ENCODE measurements at places on chromosomes 2 and 18.
A peak's percentile ranks its signal among the peaks of the same experiment; 100 is the strongest.

DNA sequence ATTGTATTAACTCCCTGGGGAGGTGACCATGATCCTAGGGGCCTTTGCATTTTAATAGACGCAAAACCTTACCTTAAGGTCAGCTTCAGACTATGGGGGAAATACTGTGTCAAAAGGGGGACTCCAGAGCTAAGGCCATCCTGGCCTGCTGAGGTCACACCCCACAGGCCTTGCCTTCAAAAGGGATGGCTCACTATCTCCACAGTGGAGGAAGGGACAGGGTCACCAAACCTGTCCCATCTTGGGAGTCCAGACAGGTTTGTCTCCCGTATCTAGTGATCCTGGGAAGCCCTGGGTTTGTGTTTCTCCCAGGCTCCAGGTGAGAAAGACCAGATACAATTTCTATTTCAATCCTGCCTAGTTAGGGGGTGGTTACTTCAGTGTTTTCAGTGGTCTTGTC, 24.9 kb downstream of the CAPN14 start:
- no peak for DNase-seq

DNA sequence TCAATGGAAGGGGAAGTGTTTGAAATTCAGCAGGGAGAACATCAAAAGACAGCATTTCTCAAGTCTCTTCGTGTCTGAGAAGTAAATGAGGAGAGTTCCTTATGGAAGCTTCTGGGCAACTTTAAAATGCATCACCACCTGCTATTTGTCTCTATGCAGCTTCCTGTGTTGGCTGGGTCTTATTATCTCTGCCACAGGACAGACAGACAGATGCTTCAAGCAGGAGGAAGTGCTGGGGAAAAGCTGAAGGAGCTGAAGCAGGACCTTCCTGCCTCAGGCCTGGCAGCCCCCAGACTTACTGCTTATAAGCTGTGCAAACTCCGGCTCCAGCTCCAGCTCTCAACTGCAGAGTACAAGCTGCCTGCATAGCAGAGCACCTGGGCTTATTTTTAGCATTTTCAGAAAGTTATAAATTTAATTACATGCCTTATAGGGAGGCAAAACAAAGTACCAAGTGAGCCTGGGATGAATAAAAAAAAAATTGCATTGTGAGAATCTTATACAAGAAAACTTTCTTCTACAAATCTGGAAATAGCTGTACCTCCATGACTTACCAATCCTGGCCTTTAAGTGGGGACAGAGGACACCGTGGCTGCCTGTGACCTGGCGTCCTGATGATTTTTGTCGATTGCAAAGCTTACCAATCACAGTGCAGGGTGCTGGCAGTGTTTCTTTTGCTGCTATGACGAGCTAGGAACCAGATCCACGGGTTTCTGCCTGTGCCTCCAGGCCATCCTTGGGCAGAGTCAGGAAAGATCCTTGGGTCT, 206.3 kb downstream of the SEPTIN10 start:
- DNase-seq = peak; percentile 31

GRCh38 chr2:45438872-45439665, 172.0 kb downstream of the SRBD1 start:
- DNase-seq = peak; percentile 87

DNA sequence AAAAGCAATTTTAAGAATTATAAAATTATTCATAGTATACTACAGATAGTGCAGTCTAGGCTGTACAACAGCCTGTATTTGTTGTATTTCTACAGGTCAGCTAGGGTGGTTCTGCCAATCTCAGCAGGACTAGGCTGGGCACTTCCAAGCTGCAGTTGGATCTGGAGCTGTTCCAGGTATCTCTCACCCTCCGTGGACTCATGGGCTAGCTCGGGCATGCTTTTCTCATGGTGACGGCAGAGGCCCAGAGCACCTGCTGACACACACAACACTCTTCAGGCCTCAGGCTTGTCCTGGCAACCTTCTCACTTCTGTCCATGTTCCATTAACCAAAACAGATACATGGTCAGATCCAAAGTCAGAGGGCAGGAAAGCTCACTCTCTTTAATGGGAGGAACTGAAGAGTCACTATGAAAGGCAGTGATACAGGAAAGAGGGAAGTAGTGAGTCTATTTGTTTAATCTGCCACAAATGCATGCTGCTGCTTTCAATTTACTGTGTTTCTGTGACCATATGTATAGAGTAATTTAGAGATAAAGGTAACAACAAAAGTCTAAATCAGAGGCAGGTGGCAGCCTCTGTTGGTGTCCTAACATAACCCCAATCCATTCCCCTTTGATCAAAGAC, 462.4 kb upstream of the ACVR2A start:
- no peak for DNase-seq

- DNase-seq = no peak
These were observed 34.5 kb upstream of the LRRC30 start for GRCh38 chr18:7196421-7196820.

GRCh38 chr18:5455674-5456073, 88.1 kb downstream of the EPB41L3 start:
- no peak for DNase-seq

Measured in hematopoietic multipotent progenitor cell treated with erythropoietin and hydrocortisone succinate and interleukin-3 and kit ligand, for 4 days (in vitro differentiated cells).